ENCODE measurements at places on chromosomes 12 and 14.

DNA sequence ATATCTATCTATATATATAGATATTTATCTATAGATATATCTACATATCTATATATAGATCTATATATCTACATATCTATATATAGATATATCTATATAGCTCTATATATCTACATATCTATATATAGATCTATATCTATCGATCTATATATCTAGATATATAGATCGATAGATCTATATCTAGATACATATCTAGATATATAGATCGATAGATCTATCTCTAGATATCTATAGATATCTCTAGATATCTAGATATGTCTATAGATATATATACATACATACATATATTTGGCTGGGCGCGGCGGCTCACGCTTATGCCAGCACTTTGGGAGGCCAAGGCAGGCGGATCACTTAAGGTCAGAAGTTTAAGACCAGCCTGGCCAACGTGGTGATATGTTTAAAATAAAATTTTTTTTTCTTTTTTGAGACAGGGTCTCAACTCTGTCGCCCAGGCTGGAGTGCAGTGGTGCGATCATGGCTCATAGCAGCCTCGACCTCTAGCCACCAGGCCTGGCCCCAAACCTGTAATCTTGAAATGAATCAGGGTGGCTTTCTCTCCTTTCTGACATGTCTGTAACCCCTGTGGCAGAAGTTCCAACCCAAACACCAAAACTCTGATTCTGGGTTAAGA, 18.1 kb downstream of the ARPC3 start:
- no peak for DNase-seq

- DNase-seq: no peak
Measured at GRCh38 chr12:56991319-56992246, 14.8 kb downstream of the ZBTB39 start.

GRCh38 chr14:69850086-69850735, 29.0 kb upstream of the SMOC1 start:
- DNase-seq: no peak

- DNase-seq: no peak
Measured at GRCh38 chr12:72264548-72265175, 7.5 kb upstream of the TRHDE start.

- DNase-seq: no peak
Measured at GRCh38 chr12:74412606-74413230, 124.9 kb upstream of the ATXN7L3B start.

DNA sequence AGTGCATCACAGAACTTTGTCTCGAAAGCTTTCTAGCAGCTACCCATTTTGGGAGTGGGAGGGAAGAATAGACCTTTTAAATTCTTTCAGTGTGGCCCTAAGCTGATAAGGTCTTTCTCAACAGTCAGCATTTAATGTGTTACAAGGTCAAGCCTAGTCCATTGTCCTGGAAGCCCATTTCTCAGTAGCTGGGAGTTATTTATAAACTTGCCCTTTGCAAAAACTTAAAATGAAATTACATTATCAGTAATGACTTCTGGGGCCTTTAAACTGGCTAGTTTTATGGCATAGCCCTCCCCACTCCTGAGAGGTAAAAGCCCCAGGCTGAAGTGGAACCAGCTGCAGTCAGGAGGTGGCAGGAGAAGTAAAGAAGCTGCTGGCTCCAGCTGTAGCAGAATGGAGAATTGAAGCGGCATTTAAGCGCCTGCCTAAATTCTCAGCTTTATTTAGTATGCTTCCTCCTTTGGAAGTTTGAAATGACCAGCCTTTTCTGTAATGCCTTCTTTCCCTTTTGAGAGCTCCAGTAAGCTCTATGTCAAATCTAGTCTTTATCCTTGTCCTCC, 12.4 kb downstream of the COPZ1 start:
- DNase-seq: no peak

- no peak for DNase-seq
Measured at GRCh38 chr14:33689680-33690079, 261.2 kb downstream of the EGLN3 start.

DNA sequence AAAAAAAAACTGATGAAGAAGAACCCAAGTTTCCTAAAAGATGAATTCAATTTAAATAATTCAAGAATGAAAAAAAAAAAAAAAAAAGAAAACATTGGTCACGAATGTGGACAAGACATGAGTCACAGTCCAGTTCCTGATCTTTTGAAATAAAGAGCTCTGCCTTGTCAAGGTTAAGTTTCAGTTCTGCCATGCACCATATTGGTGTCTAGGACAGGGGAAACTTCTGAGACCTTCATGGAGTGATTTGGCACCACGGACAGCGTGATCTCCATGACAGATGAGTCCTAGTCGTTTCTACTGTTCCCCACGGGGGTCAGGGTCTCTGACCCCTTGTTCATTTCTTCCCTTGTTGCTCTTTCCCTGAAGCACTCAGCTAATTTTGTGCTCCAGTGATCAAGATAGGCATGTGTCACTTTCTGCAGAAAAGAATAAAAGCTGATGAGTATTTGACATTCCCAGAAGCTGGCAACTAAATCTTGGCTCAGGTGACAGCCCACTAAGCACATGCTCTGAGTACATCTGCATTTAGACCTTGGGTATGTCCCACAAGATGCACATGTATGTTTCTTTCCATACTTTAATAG, 1159.7 kb downstream of the BCL11B start:
- no peak for DNase-seq

DNA sequence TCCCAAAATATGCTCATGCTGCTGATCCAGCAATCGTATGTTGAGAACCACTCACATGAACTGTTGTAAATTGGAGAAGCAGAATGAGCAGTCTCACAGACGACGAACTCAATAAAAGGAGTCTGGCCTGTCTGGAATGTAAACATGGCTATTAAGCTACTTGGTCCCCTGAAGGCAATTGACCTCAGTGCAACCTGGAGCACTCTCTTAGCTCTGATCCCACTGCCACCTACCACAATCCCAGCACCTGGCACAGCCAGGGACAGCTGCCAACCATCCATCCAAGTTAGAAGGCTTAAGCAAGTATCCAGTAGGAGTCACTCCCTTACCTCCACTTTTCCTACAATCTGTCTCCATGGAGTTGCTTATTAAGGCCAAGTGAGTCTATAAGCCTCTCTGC, 406.9 kb upstream of the CLEC14A start:
- no peak for DNase-seq

GRCh38 chr12:2336409-2336829, 283.6 kb downstream of the CACNA1C start:
- DNase-seq: no peak

GRCh38 chr12:70165450-70165849, 77.8 kb upstream of the CNOT2 start:
- no peak for DNase-seq

- DNase-seq: no peak
Measured at GRCh38 chr12:80867941-80868340, 69.8 kb downstream of the LIN7A start.

DNA sequence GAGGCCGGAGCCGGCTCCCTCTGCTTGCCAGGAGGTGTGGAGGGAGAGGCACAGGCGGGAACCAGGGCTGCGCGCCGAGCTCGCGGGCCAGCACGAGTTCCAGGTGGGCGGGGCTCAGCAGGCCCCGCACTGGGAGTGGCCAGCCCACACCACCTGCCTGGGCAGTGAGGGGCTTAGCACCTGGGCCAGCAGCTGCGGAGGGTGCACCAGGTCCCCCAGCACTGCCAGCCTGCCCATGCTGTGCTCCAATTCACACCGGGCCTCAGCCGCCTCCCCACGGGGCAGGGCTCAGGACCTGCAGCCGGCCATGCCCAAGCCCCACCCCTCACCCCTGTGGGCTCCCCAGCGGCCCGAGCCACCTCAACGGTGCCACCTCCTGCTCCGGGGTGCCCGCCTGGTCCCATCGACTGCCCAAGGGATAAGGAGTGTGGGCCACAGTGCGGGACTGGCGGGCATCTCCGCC, 72.4 kb upstream of the PPP2R5C start:
- DNase-seq: no peak

- DNase-seq: no peak
Measured at GRCh38 chr12:102953221-102953620, 4.3 kb upstream of the ASCL1 start.

DNA sequence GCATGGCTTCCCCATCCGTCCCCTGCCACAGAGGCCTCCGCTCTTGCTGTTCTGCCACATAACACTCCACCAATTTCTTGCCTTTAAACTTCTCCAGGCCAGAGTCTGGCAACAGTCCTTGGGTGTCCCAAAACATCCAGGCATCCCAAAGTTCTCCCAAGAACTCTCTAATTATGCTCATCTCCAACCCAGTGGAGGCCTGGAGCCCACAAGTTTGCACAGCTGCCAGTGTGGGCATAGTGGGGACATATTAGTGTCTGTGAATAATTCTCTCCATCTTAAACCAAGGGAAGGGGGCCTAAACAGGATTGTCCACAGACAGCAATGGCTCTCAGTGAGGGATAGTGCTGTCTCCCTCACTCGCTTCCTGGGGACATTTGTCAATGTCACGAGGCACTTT, 124.8 kb downstream of the NUAK1 start:
- no peak for DNase-seq

DNA sequence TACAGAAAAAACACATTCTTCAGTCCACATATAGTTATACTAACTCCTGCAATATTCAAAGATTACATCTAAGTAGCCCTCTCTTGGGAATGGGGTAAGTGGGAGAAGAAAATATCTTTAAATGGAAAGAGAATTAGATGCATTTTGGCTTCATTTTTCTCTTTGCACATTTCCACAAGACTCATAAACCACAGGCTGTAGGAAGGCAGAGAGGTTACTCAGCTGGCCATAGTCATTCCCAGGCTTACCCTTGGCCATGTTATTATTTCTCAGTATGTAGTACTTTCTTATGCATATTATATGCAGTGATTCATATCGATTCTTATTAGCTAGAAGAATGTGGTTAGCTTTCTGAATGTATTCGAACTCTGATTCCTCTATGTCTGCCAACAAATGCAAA, 92.2 kb downstream of the PTPRR start:
- DNase-seq: no peak

DNA sequence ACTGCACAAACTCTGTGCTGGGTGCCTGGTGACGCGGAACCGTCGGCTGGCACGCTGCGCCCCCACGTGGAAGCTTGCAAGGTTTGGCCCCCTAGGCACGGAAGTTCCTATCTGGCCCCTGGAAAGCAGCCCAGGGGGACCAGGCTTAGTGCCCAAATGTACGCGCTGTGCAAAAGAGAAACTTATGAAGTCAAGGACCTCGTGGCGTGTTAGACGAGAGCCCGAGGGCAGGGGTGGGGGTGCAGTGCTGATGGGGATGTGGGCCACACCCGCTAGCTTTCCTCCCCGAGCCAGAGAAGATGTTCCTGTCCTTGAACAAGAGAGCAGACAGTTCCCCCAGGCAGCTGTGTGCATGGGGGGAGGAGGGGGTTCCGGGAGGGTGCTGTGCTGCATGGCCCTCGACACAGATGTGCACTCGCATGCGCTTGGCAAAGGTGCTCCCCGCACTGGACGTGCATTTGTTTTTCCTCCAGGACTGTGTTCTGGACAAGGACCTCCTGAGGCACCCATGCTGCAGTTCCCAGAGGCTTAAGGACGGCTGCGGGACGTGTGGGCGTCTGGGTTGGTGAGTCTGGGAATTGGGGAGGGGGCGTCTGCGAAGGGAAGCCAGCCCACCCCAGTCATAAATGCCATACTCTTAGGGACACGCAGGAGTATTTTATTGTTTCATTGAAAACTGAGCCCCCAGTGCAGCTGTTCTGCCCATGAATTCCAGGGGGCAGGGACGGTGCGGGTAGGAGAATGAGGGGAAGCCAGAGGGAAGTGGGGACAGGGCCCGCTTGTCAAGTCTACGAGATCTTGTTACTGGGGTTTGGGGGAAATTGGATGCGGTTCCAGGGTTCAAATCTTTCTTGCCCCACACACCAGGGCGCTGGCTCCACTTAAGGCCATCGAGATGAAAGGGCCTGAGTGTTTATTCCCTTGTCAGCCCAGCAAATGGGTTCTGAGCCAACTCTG, 80.0 kb downstream of the NTF3 start:
- DNase-seq: no peak

DNA sequence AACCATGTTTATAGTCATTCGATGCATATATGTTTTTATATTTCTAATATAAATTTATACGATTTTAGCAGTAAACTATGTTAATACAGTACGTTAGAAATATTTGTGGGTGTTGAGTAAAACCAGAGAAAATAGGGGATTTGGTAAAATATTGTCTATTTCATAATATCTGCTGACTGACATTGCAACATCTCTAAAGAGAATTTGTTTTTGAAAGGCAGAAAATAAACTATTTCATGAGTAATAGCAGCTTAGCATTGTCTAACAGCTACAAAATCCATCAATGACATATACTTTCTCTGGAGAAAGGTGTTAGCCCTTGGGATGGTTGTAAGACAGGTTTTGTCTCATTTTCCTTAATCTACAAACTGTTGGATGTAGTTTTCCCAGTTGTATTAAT, 144.9 kb downstream of the PDE3A start:
- DNase-seq: no peak

DNA sequence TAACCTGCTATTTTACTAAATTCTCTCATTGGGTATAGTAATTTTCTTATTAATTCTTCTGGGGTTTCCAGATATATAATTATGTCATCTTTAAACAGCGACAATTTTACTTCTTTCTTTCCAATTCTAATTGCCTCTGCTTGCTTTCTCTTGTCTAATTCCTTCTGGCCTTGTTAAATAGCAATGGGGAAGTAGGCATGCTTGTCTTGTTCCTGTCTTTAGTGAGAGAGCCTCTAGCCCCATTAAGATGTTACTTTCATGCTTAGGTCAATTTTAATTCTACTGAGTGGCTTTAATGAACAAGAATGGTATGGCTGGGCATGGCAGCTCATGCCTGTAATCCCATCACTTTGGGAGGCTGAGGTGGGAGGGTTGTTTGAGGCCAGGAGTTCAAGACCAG, 31.7 kb downstream of the LRTM2 start:
- no peak for DNase-seq

GRCh38 chr14:23570806-23571483, 3.4 kb upstream of the AP1G2 start:
- DNase-seq: peak; percentile 25

- no peak for DNase-seq
Measured at GRCh38 chr14:88325883-88326282, 2.8 kb upstream of the KCNK10 start.

DNA sequence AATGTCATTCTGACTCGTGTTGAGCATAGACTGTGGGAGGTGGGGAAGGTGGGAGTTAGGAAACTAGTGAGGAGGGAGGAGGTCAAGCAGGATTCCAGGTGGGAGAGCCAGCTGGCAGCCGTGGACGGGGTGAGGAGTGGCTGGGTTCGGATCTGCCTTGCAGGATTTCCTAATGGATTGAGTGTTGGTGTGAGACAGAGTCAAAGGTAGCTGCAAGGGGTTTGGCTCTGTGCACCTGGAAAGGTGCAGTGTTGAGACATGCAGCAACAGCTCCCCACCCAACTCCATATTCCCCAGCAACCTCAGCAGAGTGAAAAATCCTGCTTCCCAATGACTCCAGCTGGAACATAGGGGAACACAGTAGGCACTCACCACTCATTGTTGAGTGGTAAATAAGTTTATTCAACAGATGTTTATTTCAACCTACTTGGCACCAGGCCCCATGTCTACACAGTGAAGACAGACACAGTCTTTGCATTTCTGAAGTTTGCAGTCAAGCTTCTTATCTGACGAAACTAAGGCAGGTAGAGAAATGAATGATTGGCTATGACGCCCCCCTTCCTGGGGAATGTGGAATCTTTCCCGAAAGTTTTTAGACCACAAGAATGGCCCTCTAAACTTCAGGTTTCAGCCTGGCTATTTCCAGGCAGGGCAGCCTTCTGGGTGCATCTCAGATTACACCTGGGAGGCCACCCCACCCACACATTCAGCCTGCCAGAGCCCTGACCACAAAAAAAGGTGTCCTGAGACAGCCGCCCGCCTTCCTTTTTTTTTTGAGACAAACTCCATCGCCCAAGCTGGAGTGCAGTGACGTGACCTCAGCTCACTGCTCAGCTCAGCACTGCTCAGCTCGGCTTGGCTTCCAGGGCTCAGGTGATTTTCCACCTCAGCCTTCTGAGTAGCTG, 37.9 kb upstream of the PLEKHG6 start:
- DNase-seq: peak; percentile 29

GRCh38 chr14:64137657-64138290, 156.4 kb downstream of the ESR2 start:
- no peak for DNase-seq

Measured in activated T-cell treated with anti-CD3 and anti-CD28 coated beads, Interleukin-2, amount 50 U/mL, for 24 hours (primary cell).